ENCODE measurements at places on chromosomes 3 and 15. TPM values are rescaled to one million over a fixed set of nuclear protein-coding genes. Genes with fewer than 3 reads are reported as not detected.

Gene FEZF2
- total RNA-seq, result not detected

DNA sequence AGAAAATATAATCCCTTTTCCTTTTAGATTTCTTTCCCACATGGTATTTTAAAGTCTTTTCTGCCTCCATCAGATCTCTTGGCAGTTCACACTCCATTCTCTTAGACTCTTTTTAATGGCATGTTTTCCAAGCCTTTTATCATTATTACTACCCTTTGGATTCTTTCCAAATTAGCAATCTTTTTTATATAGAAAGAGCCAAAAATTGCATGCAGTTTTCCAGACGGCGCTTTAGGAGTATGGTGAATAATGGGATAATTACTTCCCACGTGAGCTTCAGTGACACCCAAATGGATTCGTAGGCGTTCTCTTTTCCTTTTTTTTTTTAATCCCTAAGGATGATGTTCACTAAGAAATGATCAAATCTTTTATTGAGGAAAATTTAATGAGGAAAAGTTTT is 354.8 kb upstream of the DNAJC19 start:
- no peaks in the 10 kb centered on the region for H3K36me3 ChIP-seq
- no peak for DNase-seq

GRCh38 chr3:195574497-195575304 is 9.0 kb downstream of the APOD start:
- no peak overlapping the region for H3K4me3 ChIP-seq
- H3K27me3 ChIP-seq, result no peaks in the 10 kb centered on the region
- no peak overlapping the region for H3K27ac ChIP-seq
- no peak for DNase-seq

DNA sequence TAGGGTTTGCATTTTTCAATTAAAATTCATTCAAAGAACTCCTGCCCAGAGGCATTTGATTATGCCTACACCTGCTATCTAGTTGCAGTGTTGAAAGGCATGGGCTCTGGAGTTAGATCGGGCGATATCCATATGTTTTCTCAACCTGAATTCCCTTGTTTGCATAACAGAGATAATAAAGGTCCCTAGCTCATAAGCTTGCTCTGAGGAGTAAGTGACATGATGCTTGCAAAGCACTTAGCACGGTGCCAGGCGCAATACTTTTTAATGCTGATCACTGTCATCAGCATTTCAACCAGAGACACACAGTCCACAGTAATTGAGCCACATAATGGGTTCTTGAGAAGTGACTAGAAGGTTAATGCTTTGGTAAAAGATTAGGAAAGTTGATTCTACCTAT is 106.3 kb upstream of the SAMMSON start:
- H3K36me3 ChIP-seq, result no peaks in the 10 kb centered on the region
- no peaks in the 10 kb centered on the region for H3K4me1 ChIP-seq
- H3K4me3 ChIP-seq, result no peak overlapping the region
- H3K27ac ChIP-seq, result no peak overlapping the region
- H3K27me3 ChIP-seq, result no peaks in the 10 kb centered on the region

DNA sequence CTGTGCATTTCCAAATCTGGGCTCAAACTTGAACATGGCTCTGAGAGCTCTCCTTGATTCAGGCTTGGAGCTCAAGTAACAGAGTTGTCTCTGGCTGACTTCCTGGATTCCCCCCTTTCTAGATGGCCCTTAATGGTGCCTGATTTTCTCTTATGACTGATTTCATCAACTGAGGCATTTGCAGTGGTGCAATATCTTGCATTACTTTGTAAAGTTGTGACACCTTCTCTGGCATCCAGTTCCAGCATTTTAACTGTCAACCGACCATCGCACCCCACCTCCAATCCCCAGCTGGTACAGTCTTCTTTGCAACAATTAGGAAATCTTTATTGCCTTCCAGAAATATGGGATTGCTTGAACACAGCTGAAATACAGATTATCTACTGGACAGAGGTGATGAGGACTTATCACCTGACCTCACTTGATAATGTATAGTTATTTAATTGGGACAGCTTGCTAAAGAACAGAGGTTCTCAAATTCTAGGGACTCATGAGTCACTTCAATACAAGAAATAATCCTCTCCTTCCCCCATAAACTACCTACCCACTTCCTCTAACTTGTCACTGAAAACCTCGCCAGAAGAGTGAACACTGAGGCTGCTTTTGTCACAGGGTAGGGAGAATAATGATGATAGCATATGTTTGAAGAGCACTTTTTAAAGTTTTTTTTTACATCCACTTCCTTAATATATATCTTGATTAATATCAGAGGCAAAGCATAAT is 41.8 kb downstream of the FILIP1L start:
- DNase-seq, result no peak
- H3K36me3 ChIP-seq, result no peaks in the 10 kb centered on the region
- H3K4me3 ChIP-seq, result no peak overlapping the region
- peaks cover 21% of the 10 kb centered on the region for H3K4me1 ChIP-seq
- no peaks in the 10 kb centered on the region for H3K27me3 ChIP-seq

GRCh38 chr3:70833239-70833960 is 521.0 kb upstream of the MDFIC2 start:
- no peak overlapping the region for H3K27ac ChIP-seq
- no peaks in the 10 kb centered on the region for H3K36me3 ChIP-seq
- no peaks in the 10 kb centered on the region for H3K27me3 ChIP-seq
- no peaks in the 10 kb centered on the region for H3K4me1 ChIP-seq
